SHP77 (cell line): ENCODE measurements at places on chromosomes 2 and 18.

DNA sequence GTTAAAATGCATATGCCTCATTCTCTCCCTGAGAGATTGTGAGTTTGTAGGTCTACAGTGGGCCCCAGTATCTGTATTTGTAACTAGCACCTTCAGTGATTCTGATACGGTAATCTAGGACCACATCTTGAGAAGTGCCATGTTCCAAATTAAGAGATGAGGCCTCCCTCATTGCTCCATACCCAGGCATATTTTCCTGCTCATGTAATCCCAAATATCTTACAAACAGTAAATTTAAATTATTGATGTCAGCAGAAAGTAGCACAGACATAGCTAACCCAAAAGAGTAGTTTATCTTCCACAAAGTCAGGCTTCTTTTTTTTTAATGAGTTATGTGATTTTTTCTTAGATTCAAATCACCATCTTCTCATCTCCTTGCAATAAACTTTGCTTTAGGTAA, 263.8 kb downstream of the SETBP1 start:
- DNase-seq, result no peak

- DNase-seq, result no peak
These were observed 29.2 kb downstream of the UNC50 start for GRCh38 chr2:98637401-98638147.

DNA sequence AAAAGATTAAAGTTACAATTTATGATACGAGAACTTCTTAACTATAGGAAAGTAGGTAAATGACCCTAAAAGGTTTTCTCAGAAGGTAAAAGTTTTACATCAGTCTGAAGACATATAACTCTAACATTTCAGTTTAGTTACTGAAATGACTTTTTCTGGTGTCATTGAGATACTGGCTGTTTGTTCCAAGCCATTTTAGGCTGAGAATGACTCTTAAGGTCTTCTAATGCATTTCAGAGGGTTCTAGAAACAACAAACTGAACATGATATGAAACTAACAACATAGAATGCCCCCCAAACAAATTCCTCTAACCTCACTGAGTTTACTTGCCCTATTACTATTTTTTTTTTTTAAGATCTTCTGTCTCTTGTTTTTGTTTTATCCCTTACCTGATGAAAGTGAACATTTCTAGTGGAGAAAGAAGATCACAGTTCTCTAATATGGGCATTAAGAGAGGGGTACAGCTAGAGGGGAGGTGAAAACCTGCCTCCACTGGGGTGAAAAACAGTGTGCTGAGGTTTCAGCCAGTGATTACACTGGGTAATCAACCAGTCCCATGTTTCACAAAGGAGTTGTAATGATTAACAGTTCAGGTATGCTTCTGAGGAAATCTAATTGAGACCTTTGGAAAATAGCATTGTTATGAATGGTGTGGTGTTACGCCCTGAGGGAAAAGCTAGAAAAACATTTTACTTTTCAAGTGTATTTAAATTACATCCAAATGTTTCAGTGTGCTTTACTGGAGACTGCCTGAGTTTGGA, 11.2 kb downstream of the NABP1 start:
- DNase-seq, result no peak

DNA sequence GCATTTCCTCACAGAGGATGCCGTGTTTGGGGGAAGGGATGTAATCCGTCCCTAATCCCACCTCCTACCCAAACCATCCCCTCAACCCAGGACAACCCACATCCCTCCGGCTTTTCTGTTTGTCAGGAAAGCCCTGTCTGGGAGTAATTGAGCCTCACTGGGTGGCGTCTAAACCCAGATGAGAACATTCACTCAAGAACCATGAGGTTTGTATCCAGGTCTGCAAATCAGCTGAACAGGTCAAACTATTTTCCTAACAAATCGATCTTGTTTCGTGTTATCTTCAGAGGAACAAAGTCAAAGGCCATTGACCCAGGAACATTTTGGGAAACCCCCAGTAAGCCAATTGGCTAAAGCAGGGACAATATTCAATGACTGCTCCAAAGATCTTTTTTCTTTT, 25.7 kb downstream of the CYP27C1 start:
- no peak for DNase-seq

GRCh38 chr2:174588463-174588862, 9.1 kb downstream of the WIPF1 start:
- no peak for DNase-seq

- no peak for DNase-seq
These were observed 1144.1 kb downstream of the CNTNAP5 start for GRCh38 chr2:125169022-125169763.

DNA sequence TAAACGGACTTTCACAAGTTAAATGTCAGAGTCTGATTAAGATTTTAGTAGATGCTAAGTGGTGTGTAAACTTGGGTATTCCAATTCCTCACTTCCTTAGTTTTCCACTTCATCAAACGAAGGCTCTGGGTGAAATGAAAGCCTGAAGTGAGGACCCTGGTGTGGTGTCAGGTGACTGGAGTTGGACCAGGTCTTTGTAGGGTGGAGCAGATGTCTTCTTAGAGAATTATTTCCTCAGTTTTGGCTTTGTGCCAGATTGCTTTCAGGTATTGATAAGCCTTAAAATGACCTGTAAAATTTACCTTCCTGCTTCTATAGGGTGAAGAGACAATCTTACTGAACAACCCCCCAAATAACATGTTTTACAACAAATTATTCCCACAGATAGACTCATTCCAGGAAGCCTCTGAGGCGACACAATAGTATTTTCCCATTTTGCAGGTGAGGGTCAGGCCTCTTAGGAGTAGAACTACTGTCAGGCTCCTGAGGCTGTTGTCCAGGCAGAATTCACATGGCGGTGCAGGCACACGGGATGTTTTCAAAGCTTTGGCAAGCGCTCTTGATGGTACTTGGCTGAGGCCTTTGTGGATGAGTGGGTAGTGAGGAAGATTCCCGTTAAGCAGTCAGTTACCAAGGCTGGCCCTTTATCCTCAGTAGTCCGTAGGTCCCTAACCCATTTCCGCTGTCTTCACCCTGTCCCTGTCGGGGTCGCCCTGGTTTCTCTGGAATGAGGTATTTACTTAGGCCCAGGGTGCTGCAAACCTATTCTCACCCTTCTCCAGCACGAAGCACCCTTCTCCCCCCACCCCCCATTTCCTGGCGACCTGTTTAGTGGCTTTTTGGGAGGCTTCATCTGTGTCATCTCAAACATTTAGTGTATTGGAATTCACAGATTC, 6.6 kb downstream of the RPS7 start:
- no peak for DNase-seq

GRCh38 chr2:48529676-48530032, 300 bp upstream of the STON1 start:
- no peak for DNase-seq

DNA sequence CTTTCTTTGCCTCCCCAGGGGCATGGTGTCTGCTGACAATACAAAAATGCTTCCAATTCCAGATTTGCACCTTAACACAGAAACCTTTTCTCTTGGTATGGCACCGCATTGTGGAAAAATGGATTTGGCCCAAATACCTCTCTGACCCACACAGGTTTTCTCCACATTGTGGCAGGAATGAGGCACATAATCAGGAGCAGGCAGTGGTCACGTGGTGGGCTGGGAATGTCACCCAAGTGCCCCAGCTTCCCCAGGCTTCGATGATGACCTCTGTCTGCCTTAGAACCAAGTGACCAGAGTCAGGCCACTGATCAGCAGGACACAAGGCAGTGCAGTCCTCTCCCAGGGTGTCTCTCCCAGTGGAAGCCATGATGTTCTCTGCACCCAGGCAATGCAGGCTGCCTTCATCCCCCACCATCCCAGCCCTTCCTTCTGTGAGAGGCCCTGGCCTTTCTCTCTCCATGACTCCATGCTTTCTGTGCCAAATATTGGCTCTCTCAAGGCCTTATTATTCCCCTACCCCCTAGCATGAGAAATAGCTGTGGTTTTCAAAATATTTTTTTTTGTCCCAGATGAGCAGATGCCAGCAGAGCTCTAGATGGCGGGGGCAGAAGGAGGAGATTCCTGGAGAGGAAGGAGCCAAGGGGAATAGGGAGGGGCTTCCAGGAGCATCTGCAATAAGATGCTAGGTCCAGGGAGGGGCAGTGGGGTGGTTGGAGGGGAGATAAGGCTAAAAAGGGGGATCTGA, 198.9 kb downstream of the ACKR3 start:
- DNase-seq, result no peak

- DNase-seq, result no peak
These were observed 673 bp upstream of the SMCHD1 start for GRCh38 chr18:2654928-2655177.

GRCh38 chr2:26885651-26886329, 37.9 kb downstream of the DPYSL5 start:
- no peak for DNase-seq

- DNase-seq, result no peak
These were observed 59.0 kb upstream of the PARD3B start for GRCh38 chr2:204486321-204486720.

- no peak for DNase-seq
These were observed 676 bp downstream of the HOXD11 start for GRCh38 chr2:176107731-176108181.

DNA sequence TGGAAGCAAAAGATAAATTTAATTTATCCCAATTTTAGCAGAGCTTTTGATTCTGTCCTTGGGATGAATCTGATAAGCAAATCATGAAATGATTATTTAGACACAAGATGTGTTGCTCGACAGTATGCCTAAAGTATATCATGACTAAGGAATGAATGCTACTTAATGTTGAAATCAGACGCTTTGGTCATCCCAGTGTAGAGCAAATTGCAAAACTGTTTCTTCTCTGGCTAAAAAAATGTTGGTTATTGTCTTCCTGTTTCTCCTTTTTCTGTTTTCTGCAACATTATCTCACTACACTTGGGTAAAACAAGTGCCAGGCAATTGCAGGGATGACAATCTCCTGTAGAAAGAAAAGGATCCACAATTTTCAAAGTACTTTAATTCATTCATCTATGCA, 66.4 kb downstream of the BABAM2 start:
- no peak for DNase-seq

DNA sequence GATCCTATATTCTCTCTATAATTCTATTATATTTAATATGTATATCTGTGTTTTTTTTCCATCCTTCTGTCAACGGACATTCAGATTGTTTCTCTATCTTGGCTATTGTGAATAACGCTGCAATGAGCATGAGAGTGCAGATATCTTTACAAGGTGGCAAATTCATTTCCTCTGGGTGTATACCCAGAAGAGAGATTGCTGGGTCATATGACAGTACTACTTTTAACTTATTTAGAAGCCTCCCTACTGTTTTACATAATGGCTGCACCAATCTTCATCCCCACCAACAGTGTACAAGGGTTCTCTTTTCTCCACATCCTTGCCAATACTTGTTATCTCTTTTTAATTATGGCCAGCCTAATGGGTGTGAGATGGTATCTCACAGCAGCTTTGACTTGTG, 66.5 kb downstream of the TSPYL6 start:
- no peak for DNase-seq

GRCh38 chr2:176162911-176163671, 6.0 kb downstream of the HOXD3 start:
- no peak for DNase-seq

DNA sequence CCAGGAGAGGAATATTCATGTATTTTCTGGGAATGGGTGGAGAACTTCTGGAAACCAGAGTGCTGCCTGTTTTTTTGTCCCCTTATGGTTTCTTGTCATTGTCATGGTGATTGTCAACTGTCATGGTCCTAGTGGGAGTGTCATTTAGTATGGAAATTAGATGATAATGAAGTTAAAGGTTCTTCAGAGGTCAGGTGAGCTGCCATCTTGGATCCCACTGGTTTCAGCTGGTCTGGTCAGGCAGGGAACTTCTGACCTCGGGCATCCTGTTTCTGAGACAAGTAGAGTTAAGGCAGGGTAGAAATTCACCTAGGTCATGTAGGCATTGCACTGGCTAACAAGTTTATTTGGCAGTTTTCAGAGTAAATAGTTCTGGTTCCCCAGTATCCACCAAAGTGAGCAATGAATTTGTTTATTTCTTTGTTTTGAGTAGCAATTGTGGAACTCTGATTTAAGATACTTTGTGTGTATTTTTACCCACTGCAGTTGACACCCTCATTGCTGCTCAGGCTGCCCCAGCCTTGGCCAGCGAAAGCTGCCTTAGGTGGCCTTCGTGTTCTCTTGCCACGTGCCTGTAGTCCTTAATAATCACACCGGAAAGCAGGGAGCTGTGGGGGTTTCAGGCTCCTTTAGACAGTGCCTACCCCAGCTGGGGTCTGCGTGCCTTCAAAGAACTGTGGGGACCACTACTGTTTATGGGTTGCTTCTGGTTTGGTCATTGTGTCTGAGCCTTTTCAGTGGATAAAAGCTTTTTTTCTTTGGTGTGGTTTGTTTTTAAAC, 48.7 kb downstream of the NCK2 start:
- DNase-seq, result no peak

DNA sequence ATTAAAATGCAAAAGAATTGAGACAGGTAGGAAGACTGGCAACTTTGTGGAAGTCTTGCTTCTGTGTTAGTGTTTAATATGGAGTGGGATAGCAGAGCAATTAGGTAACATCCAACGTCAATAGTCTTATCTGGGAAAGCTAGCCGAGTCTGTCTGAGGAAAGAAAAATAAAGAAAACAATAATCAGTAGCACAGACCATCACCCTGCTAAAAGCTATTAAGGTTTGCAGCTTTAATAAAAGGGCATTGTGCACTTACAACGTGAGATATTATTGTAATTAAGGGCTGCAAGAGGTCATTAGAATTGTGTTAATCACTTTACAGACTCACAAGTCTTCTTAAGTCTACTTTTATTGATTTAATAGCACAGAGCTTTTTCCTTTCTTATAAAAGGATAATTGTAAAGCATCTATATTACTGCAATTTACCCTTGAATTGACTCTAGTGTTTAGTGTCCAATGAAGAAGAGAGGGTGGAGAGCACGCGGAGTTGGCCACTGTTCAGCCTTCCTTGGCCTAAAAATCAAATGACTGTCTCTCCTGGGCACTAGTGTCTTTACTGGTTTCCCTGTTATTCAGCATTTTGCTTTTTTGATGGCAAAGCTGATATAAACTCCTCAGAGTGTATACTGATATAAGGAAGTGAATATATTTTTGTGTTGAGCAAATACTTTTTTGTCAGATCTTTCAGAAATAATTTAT, 2.0 kb downstream of the CDH7 start:
- DNase-seq, result peak; percentile 7

DNA sequence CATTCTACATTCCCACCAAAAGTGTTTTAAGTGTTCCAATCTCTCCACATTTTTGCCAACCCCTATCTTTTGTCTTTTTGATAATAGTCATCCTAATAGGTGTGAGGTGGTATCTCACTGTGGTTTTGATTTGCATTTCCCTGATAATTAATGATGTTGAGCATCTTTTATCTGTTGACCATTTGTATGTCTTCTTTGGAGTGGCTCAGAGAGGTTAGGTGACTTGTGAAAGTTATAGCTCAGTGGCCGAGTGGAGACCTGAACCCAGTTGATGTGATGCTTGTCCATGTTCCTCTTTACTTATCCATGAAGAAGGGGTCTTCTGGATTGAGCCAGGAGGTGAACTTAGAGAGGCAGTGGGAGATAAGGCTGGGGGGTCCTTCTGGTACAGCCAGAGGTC, 78.8 kb downstream of the DDX1 start:
- DNase-seq, result no peak

- DNase-seq, result peak; percentile 0
These were observed 35.0 kb upstream of the PSMD14 start for GRCh38 chr2:161273038-161273760.
